ENCODE measurements at places on chromosomes 6 and 20.

DNA sequence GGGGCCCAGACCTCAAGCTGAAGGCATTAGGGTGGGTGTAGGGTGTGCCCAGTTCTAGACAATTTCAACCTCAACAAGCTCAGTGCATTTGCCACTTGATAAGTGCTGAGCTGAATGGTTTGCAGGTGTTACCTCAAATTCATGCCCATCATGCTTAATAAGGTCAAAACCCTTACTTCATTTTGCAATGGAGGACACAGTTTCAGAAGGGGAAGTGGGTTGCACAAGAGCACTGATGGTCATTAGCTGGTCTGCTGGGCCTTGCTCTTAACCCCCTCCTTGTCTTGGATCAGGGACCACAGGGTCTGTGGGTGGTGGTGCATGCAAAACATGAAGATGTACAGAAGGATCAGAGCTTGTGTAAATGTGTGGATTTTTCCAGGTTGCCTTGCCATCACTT is 71.0 kb upstream of the SIRPA start:
- DNase-seq: no peak

DNA sequence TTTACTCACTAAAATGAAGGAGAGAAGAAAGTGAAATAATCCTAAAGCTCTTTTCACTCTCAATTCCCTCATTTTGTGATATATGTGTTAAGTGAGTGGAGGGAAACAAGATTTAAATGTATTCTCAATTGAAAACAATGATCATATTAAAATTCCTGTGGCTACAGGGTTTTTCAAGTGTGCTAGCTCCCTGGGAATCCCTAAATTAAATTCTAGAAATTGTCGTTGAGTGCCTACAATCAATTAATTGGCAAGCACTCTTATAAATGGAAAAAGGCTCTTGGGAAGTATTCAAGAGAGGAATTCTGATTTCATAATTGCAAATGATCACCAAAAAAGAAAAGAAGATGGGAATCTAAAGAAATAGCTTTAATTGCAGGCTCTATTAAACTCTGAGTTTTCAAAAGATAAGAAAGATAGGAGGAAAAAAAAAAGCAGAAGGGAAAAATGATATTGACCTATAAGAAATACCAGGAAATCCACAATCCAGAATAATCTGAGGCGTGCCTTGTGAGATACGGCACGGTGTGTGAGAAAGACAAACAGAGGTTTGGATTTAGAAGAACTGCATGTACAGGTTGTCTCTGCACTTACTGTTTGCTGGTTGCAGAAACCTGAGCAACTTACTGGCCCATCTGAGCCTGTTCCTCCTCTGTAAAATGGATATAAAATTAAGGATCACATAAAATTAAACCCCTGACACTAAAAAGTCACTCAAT is 18.3 kb upstream of the MBOAT1 start:
- DNase-seq: no peak

DNA sequence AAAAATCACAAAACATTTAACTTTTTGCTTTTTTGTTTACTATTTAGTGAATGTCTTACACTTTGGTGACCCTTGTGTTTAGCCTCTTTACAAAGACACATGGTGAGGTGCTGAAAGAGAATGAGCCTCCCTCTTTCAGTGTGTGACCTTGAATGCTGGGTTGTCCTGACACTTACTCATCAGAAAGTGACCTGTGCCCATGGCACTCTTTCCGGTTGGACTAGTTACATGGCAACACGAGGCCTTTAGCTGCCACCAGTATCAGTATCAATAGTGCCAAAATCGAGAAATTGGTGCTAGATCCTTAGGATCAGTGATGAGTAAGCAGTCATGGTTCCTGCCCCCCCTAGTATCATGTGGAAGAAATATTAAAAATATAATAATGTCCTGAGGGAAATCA is 1.7 kb upstream of the RPL7L1 start:
- DNase-seq: no peak

DNA sequence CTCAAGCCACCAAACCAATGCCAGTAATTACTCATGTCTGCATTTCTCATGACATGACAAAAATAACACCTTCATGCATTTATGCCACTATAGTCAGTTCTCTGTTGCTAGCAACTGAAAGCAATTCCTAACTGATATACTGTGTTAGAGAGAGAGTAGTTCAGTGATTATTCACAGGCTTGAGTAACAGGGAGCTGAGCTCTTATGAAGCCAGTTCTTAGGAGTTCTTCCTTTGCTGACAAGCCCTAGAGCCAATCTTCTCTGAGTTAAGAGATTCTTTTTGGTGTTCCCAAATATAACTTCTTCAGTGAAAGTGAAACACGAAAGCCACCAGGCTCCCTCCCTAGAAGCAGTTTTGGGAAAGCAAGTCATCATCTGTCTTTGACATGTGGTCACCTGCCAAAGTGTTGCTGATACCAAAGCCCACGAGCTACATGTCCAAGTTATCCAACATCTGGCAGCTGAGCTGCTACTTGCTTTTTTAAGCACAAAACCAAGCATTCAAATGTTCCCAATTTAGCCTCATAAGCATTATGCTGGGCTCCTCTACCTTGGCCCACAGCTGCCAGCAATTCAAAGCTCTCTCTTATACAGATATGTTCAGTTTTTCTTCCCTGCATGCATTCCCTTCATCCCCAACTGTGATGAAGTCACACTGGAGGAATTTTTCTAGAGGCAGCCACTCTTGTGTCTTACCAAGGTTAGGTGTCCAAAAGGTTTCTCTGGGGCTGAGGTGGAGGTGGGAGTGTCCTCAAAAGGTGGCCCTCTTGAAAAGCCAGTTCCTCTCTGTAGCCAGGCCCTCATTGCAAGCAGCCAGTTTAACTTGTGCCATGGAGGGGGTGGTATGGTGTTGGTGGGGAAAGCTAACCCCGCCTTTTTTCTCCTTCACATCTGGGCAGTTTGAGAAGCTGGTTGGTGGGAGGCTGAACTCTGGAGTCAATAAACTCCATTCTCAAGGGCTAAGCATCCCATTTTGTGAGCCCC is 92.7 kb upstream of the ARMC2 start:
- no peak for DNase-seq

DNA sequence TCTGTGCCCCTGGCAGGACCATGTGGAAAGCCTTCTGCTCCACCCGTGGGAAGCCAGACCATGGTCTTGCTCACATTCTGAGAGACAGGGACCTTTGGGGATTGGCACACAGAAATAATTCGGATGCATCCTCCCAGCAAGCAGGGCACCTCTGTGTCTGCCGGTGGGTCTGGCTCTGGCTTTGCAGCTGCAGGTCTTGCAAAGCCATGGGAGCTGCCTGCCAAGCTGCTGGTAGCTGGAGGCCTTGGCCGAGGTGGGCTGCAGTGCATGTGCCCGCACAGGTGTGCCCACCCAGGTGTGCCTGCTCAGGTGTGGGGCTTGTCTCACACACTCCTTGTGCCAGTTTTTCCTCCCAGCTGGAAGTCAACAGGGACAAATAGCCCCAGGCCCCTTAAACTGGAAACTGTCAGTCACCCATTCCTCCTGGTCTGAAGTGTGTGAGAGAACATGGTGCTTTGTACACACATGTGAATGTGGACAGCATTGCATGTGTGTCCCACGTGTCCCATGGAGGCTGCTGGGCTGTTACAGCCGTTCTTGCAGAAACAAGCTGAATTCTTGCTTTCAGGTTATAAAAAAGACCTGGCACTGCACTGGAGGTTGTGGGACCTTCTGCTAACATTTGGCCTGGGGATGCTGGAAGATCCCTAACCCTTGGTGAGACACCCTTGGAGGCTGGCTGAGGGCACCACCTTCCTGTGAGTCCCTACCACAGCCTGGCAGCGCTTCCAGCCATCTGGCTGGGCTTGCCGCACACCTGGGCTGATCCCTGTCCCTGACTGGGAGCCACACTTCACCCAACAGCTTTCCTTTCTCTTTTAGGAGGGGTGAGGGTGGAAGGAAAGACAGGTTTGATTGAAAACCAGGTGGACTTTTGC is 54.9 kb upstream of the SMOC2 start:
- DNase-seq: no peak

GRCh38 chr6:116291701-116292396 is 12.1 kb upstream of the TSPYL1 start:
- no peak for DNase-seq

DNA sequence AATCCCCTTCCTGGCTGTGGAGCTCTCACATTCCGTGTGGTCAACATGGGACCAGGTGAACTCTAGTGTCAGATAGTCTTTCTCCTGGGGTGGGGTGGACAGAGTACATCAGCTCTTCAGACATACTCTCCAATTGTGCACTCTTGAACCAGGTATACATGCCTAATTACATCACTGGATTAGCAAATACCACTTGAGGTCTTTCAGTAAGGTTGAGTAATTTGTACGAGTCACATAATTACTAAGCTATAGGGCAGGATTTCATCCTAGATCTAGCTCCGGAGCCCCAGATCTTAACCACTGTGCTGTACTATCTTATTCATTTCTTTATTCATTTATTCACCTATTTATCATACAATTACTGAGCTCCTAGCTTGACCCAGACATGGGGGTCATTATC is 821.3 kb downstream of the TFAP2A start:
- no peak for DNase-seq

DNA sequence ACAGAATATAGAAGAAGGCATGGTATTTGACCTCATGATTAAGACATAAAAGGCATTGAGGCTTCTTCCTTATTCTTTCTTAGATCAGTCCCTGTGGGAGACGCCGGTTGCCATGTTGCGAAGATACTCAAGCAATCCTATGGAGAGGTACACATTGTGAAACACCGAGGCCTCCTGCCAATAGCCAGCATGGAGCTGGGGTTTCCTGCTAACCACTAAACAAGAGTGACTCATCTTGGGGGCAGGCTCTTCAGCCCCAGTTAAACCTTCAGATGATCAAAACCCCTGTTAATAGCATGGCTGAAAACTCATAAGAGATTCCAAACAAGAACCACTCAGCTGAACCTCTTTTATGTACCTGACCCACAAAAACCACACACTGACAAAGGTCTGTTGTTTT is 478.8 kb downstream of the CD83 start:
- no peak for DNase-seq

- no peak for DNase-seq
Observed at GRCh38 chr20:17613328-17614175, 43.7 kb downstream of the DSTN start.

- DNase-seq: no peak
Observed at GRCh38 chr6:169285165-169285564, 31.5 kb upstream of the THBS2 start.

GRCh38 chr6:5762561-5762968 is 244.2 kb downstream of the NRN1 start:
- no peak for DNase-seq

- no peak for DNase-seq
Observed at GRCh38 chr20:44579313-44580081, 2.9 kb upstream of the PKIG start.

GRCh38 chr6:135274561-135275293 is 93.6 kb downstream of the MYB start:
- DNase-seq: no peak

DNA sequence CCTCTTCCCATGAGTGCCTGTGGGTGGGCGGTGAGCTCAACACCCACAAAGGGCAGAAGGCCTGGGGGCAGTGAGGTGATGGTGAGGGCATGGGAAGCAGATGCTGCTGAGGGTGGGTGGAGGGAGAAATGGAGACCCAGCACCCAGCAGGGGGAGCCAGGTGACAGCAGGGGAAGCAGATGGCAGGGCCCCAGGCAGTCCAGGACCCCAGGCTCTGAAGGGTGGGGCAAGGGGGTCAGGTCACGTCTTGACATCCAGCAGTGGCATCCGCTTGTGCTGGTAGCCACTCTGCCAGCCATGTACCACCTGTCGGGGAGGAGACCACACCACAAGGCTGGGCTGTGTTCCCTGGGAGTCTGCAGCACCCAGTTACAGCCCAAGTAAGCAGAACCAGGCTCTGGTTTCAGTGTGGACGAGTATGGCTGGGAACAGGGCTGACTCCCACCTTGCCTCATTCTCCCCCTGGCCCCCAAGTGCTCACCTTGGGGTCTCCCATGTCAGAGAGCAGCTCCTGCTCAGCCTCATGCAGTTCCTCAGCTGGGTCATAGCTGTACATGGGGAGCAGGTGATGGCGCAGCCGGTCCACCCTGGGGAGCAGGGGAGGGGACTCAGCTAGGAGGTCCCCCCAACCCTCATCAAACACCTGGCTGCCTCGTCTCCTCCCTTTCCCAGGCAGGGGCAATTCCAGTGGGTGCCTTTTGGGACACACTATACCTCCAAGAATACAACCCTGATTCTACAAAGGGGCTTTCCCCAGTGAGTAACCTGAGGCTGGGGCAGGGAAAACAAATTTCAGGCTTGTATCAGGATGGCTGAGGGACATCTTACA is 2.0 kb downstream of the SMIM29 start:
- DNase-seq: no peak

GRCh38 chr6:14930366-14930989 is 315.4 kb upstream of the JARID2 start:
- no peak for DNase-seq

DNA sequence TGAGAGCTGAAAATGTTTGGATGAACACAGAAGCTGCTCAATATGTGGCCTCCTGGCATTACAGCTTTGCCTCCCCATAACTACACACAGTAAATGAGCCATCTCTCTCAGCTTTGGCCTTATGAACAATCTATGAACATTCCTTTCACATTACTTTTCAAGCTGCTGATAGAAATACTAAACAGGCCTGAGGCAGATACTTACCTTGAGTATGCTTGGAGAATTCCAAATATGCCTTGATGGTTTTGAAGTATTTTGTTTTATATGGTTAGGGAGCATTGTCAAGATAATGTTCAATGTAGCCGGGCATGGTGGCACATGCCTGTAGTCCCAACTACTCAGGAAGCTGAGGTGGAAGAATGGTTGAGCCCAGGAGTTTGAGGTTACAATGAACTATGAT is 104.5 kb downstream of the CD24 start:
- no peak for DNase-seq

- DNase-seq: no peak
Observed at GRCh38 chr20:51121272-51121671, 98.4 kb upstream of the KCNG1 start.

DNA sequence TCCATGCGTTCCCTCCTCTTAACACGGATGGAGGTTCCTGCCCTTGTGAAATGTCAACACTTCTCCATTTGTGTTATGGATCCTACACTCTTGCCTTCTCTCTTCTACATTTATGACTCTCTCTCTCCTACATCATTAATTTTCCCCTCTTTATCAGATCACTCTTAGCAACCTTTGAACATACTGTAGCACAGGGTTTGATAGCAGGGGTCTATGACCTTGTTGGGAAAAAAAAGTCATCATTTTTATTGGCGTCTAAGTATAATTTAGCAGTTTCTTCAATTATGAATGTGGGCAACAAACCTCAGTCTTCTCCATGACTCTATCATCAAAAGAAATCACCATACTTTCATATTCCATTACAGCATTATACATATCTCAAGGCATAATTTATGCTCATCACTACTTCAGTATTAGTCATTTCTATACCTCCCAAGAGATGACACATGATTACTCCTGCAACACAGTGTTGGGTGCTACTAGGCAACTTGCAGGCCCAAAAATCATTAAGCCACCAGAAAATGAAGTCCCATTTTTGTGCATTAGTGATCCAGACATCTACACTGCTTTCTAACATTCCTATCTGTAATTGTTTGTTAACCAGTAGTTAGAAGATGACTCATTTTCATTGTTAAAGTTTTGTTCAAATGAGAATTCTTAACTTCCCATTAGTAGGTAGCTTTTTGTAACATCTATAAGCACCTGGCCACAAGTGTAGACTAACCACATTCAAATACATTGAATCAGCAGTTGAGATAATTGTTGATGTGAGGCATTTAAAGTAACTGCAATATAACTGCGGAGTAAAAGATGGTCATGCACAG is 9.5 kb downstream of the CYP39A1 start:
- DNase-seq: no peak

GRCh38 chr6:105174512-105174911 is 5.3 kb downstream of the POPDC3 start:
- DNase-seq: no peak

Measured in esophagus squamous epithelium (tissue), 5 donors.